Stimulated activated CD4-positive, alpha-beta T cell treated with anti-CD3 and anti-CD28 coated beads, Interleukin-1b, Interleukin-23, amount 100 ng/mL, for 1 hour (primary cell): ENCODE measurements at places on chromosomes 4 and X.

- DNase-seq, result no peak
Measured at GRCh38 chr4:80613470-80613869, 277.9 kb downstream of the CFAP299 start.

DNA sequence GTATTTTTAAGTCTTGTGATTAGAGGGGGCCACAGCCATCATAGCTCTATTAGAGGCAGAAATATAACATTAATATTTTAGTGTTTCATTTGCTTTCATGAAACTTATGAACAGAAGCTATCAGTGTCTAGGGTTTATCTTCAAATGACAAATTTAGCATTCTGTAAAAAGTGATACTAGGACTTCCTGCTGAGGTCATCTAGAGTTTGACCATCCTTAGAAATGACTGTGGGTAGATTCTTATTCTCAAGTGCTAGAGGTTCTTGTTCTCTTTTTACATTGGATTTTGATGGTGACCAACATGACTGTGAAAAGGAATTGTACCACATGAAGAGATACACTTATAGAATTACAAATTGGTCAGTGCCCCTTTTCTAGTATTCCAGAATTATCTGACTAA, 568.6 kb downstream of the RPA4 start:
- DNase-seq, result no peak

- no peak for DNase-seq
Measured at GRCh38 chr4:25816591-25817058, 46.2 kb downstream of the SEL1L3 start.

DNA sequence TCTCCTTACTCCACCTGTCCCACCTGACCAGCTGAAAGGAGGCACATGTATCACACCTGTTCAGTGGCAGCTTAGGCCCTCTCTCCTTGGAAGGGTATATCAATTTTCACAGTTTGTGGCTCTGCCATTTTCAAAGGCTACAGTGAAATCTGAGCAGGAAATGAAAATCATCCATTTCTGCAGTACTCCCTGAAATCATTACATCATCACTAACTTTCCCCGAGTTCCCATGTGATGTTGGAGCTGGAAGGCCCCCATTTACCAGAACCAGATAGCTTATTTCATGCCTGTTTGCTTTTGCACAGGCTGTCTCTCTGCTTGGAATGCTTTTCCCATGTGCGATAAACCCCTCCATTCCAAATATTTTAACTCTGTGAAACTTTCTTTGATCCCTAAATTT, 31.0 kb upstream of the STX18 start:
- no peak for DNase-seq

GRCh38 chr4:149980941-149981340, 97.3 kb upstream of the DCLK2 start:
- peak; percentile 28 for DNase-seq

GRCh38 chr4:149823769-149824221, 8.2 kb upstream of the IQCM start:
- no peak for DNase-seq

DNA sequence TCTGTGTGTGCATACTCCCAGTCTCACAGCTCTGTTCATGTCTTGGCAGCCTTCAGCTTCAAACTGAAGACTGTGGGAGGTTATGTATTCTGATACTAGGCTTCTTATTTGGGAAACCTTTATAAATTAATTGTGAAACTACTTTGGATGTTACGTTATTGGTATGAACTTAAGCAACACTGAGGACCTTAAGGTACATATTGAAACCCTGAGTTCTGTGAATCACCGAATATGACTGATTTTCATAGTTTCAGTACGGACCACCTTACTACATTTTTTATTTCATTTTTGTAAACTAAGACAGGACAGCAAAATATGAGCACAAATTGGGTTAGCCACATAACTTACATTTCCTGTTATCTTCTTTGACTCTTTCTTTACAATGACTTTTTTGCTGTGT, 498.4 kb downstream of the PDGFC start:
- no peak for DNase-seq

- DNase-seq, result no peak
Measured at GRCh38 chrX:129714581-129714980, 24.2 kb upstream of the XPNPEP2 start.

- no peak for DNase-seq
Measured at GRCh38 chrX:127764674-127765073, 287.5 kb downstream of the ACTRT1 start.

DNA sequence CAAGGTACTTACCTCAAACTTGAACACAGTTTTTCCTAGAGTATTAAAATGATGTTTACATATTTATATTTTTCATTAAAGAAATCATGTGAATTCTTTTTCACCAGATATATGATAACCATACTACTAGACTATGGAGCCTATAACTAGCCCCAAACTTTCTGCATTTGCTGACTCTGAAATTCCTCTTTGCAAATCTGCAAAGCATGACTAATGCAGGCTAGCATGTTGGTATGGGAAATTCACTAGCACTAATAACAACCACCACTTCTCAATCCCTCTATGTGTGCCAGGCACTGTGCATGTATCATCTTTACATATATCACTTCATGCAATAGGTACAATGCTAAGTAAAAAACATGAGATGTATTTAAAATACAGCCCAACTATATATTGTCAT, 51.1 kb downstream of the SLC10A7 start:
- DNase-seq, result no peak

DNA sequence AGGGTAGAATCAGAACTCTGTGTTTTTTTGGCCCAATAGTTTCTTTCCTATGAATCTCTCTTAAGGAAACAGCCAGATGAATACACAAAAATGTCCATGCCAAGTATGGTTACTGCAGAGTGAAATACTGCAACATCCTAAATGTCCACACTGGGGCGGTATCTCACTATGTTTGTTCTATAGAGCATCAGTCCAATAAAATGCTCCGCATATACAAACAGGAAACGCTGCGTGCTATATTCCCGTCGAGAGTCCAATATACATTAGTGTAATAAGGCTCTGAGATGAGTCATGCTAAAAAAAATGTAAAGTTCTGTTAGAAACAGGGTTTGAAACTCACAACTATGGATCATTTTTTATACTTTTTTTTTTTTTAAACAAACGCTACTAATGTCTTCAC, 72.9 kb upstream of the ENOX2 start:
- DNase-seq, result no peak

DNA sequence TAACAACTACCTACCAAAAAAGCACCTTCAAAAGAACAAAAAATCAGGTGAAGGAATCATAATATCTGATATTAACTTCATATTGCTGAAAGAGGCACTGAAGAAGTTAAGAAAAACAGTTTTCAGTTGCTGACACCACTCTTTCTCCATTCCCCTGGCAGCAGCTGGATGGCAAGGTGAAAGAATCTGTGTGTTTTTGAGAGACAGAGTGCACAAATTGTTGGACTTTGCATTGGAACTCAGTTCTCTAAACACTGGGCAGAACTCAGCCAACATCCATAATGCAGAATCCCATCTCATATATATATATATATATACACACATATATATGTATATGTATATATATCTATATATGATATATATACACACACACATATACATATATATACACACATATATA, 408.3 kb upstream of the MAGEC2 start:
- DNase-seq, result no peak

DNA sequence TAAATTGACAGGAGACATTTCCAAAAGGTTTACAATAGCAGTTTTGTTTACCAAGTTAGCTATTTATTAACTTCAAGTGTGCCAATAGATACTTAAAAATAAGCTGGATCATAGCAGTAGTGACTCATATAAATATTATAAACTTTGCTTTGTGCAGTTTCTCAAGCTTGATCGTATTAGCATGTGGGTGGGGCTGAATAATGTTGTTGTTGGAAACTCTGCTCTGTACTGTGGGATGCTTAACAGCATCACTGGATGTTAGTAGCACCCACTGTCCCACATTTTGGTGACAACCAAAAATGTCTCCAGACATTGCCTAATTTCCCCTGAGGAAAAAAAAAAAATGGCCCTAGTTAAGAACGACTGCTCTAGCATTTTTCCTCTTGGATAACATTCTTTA, 855.2 kb upstream of the ADGRL3 start:
- no peak for DNase-seq

DNA sequence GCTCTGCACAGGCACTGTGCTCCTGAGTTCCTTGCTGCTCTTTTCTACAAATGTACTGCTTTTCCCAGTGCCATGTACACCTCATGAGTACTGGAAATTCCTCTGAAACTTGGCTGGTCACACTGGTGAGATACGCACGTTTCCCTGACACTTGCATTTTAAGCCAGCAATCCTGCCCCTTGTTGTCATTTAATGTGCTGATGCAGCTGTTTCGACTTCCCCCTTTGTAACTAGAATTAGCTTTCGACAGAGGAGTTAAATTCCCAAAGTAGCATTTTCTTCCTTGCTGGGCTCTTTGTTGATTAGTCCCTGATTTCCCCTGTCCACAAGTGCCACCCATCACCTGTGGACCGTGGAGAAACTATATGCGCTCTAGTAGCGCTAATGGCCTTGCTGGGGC, 77.5 kb downstream of the IQCM start:
- no peak for DNase-seq

DNA sequence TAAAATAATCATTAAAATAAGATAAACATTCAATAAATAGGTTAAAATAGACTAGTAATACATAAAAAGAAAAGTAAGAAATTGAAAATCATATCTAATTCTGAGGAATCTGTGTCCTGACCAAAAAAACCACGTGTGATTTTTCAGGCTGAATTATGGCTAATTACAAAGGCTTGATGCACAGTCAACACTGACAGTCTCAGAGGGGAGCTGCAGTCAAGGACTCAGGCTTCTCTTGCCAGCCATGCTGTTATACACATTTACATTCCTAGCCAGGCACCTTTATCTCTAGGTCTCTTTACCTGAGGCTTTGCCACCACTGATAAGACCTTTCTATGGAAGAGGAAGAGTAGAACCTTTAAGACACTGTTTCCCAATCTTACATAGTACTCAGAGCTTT, 1737.7 kb upstream of the PCDH10 start:
- no peak for DNase-seq

GRCh38 chrX:57595381-57595811, 3.6 kb downstream of the ZXDB start:
- no peak for DNase-seq

GRCh38 chr4:163398238-163398637, 54.5 kb downstream of the NPY5R start:
- no peak for DNase-seq

- no peak for DNase-seq
Measured at GRCh38 chr4:53547983-53548382, 43.3 kb downstream of the LNX1 start.

DNA sequence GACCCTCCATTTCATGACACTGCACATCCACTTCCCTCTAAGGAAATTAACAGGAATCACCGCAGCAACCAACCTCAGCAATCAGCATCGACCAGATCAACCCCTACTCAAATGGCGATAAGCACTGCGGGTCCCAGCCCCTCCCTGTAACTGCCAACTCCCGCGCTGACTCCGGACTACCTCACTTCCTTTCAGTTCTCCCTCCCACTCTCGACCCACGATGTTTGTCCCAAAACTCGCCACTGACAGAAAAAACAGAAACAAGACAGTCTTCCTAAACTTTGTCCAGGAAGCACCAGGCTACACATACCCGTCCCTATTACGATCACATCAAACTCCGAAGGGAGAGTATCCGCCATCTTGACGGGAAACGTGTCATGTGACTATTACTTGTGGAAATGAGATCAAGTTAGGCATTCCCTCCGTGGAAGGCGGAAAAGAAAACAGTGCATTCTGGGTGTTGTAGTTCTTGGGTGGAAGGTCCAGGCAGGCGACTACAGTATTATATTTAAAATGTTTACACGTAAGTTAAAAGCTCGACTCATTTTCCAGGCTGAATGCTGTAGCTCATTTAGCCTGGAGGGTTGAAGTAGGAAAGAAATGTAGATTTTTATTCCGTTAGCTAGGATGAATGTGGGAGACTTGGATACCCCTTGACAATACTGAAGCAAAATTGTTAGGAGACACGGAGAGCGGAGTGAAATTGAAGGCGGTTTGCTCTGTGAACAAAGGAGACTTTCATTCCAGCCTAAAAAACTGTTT, at the start of gene CHM:
TSS of gene CHM (minus strand) at position 385 of the 762 bp plus-strand sequence. CDS start at position 359, 26 bp downstream.
- DNase-seq, result peak; percentile 11

GRCh38 chrX:131041667-131042066, 16.5 kb upstream of the ARHGAP36 start:
- no peak for DNase-seq

GRCh38 chr4:82903737-82904136, 3.2 kb downstream of the THAP9 start:
- no peak for DNase-seq

- no peak for DNase-seq
Measured at GRCh38 chr4:42282081-42282901, 115.0 kb upstream of the SHISA3 start.

DNA sequence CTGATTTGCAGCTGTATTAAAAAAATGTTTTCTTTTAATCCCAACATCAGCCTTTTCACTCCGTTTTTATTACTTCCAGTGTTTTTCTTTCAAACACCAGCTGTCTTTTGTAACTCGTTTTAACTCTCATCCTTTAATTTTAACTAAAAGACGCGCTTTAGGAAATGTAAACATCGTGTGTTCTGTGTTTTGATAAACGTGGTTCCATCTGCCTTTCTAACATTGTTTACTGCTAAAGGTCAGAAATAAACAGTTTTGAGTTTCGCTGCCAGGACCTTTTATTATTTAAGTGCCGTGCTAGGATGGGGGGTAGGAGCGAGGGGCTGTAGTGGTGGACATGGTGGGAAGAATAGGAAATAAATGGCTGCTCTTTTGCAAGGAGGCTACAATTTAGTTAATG, 1.5 kb downstream of the N4BP2 start:
- no peak for DNase-seq

DNA sequence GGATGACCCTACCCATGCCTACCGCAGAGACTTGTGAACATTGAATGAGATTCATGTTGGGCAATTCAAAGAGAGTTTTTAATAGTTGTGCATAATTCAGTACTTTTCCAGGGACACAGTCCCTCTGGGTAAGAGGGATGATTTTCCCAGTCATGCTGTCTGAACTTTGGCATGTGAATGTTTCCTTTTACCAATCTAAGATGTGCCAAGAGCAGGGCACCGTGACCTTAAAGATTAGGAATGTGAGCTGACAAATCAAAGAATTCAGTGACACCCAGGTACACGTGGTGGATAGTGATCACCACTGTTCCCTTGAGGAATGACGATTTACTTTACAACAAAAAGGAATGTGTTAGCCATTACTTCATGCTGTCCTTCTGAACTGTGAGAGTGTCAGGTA, 515.6 kb downstream of the PPARGC1A start:
- no peak for DNase-seq

GRCh38 chrX:107549504-107549903, 78.8 kb upstream of the PRPS1 start:
- DNase-seq, result no peak

- DNase-seq, result no peak
Measured at GRCh38 chrX:1596676-1597344, 5.4 kb downstream of the AKAP17A start.

- no peak for DNase-seq
Measured at GRCh38 chr4:6732441-6733357, 16.7 kb downstream of the BLOC1S4 start.

DNA sequence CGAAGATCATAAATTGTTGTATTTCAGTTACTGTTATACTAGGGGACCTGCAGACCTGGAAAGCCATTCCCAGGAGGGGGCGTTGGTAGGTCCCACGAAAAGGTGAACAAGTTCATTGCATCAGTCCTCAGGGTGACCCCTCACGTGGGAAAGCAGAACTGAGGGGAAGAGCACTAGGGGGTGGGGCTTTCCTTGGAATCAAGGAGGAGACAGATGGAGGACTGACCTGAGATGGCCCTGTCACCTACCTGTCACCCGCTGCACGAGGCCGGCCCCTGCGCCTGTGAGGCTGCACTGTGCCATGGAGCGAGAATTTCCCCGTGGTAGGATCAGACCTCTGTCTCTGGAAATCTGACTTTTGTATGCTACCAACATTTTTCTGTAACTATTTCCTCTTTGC, 41.8 kb upstream of the CLDN24 start:
- DNase-seq, result no peak
